Tibial nerve (tissue), 4 donors: ENCODE measurements at places on chromosomes 1 and 21. TPM values are rescaled to one million over a fixed set of nuclear protein-coding genes. Genes with fewer than 3 reads are reported as not detected.

The NKAIN1 gene
- total RNA-seq = not detected

GRCh38 chr1:19412654-19413053, 72.7 kb downstream of the CAPZB start:
- H3K4me3 ChIP-seq = no peak overlapping the region
- H3K36me3 ChIP-seq = no peaks in the 10 kb centered on the region
- no peaks in the 10 kb centered on the region for H3K4me1 ChIP-seq

DNA sequence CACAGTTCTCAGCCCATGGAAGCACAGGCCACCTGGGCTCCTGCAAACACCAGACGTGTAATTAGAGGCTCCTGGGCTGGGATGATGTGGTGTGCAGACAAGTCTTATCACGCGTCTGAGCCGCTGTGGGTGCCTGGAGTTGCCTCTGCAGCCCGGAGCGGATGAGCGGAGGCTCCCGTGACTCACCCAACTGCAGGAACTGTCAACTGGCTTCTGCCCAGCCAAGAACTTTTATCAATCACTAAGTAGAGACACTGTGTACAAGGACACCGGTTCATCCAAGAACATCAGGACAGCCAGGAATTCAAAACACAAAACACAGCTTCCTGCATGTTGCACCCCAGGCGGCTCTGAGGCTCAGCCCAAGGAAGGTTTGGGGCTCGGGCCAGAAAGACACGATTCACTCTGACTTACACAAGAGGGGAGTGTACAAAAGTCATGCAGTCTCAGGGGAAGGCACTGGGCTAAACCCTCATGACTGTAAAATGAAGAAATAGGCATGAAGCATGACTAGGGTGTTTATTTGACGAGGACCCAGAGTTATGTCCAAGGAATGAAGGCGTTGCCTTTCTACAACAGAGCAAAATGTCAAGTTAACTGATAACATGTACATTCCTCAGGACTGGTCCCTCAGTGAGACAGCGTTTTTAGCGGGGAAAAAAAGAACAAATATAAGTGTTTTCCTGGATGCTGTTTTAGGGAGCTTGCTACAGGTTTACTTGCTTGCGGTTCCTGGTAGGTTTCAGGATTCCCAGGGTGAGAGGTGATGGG, 21.1 kb downstream of the ERRFI1 start:
- H3K4me1 ChIP-seq = no peaks in the 10 kb centered on the region
- H3K27ac ChIP-seq = peak overlapping the region; percentile 80
- no peaks in the 10 kb centered on the region for H3K27me3 ChIP-seq
- DNase-seq = peak; percentile 90
- H3K4me3 ChIP-seq = no peak overlapping the region
- H3K36me3 ChIP-seq = peaks cover 14% of the 10 kb centered on the region

GRCh38 chr1:77471691-77472090, 189.9 kb downstream of the AK5 start:
- no peaks in the 10 kb centered on the region for H3K36me3 ChIP-seq
- H3K4me1 ChIP-seq = no peaks in the 10 kb centered on the region

DNA sequence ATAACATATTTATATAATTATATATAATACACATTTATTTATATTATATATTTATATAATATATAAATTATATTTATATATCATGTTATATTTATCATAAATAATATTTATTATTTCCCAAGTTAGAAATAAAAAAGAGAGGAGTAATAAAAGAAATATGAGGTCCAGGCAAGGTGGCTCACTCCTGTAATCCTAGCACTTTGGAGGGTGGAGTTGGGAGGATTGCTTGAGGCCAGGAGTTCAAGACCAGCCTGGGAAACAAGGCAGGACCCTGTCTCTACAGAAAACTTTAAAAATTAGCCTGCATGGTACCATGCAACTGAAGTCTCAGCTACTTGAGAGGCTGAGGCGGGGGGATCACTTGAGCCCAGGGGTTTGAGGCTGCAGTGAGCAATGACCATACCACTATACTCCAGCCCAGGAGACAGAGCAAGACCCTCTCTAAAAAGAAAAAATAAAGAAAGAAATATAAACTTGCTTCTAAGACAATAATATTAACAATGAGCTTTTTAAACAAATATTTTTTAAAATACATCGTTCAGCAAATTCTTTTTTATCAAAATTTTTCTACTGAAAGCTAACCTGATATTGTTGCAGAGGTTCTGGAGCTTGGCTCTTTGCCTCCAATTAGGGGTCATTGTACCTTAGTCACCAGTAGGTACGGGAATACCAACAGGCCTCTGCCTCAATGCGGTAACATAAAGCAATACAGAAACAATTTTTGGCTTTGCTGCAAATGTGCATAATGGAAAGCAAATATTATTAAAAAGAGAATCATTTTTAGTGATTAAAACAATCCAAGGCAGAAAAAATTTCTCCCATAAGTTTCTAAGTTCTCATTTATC, 290.0 kb downstream of the SETD4 start:
- H3K36me3 ChIP-seq = no peaks in the 10 kb centered on the region
- H3K27ac ChIP-seq = no peak overlapping the region
- H3K4me3 ChIP-seq = no peak overlapping the region
- DNase-seq = no peak

- H3K27ac ChIP-seq = no peak overlapping the region
- H3K4me3 ChIP-seq = no peak overlapping the region
- no peaks in the 10 kb centered on the region for H3K36me3 ChIP-seq
- peaks cover 13% of the 10 kb centered on the region for H3K4me1 ChIP-seq
- DNase-seq = no peak
Observed at GRCh38 chr21:44726826-44727225, 15.5 kb upstream of the TSPEAR start.

GRCh38 chr1:109084563-109085517, 5.7 kb upstream of the TMEM167B start:
- no peak overlapping the region for H3K27ac ChIP-seq
- H3K4me3 ChIP-seq = no peak overlapping the region
- H3K4me1 ChIP-seq = peaks cover 38% of the 10 kb centered on the region
- no peak for DNase-seq
- no peaks in the 10 kb centered on the region for H3K27me3 ChIP-seq

GRCh38 chr1:225422031-225422605, 5.7 kb downstream of the LBR start:
- H3K27ac ChIP-seq = no peak overlapping the region
- H3K4me1 ChIP-seq = peaks cover 39% of the 10 kb centered on the region
- no peaks in the 10 kb centered on the region for H3K27me3 ChIP-seq
- H3K4me3 ChIP-seq = no peak overlapping the region
- DNase-seq = no peak
- no peaks in the 10 kb centered on the region for H3K36me3 ChIP-seq

The MTARC1 gene
- 81.8 TPM for total RNA-seq

The FMO1 gene
- 0.21 TPM for total RNA-seq

DNA sequence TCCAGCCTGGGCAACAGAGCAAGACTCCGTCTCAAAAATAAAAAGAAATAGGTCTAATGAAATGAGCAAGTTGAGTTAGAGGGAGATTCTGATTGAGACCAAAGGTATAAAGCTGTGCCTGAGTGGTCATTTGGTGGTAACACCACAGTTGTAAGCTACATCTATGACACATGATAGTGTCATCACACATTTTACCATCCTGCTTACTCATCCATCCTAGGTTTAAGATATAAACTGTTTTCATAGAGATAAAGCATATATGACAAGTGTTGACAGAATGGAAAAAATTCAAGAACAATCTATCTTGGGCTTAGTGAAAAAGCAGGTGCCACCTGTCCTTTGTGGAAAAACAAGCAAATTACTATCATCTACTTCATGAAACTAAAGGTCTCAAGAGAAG, 7.1 kb upstream of the CFAP141 start:
- no peak overlapping the region for H3K27ac ChIP-seq
- no peak for DNase-seq
- H3K4me1 ChIP-seq = peaks cover 9% of the 10 kb centered on the region
- no peak overlapping the region for H3K4me3 ChIP-seq

DNA sequence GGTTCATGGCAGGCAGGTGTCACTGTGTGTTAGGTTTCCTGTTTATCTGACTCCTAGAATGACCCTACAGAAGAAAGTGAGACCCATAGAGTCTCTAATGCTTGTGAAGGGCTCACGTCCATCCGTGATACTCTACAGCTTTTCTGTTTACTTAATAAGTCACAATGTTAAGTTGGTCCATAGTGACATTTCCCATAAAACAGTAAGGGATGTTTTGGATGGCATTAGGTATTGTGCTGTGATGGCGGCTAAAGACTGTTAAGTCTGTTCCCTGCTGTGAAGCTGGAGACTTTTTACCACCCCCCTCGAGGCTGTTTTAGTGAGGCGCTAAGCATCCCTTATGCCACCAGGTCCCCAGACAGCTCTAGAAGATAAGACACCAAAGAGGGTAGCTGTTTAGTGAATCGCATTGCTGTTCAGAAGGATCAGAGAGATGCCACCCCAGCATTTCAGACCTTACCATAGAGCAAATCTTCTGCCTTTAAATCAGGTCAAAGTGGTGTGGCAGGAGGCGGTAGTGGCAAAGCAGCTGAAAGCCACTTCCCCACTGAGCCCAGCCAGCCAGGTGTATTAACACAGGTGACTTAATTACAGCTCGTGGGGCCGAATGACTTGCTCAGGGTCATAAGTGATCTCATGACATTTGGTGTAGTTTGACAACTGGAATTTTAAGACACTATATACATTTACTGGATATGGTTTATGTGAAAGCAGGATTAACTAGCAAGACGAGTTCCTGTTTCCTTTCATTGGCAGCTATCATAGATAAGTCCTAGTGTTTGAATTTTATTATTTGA, 25.0 kb downstream of the SLC37A1 start:
- no peaks in the 10 kb centered on the region for H3K36me3 ChIP-seq
- DNase-seq = no peak
- H3K27ac ChIP-seq = no peak overlapping the region
